Muscle of leg (tissue), 16 donors: ENCODE measurements at places on chromosomes 12 and 14. TPM values are rescaled to one million over a fixed set of nuclear protein-coding genes. Genes with fewer than 3 reads are reported as not detected.
A peak's percentile ranks its signal among the peaks of the same experiment; 100 is the strongest.

Gene SIX1
- polyA plus RNA-seq: 50.2 TPM

Gene OGFOD2
- polyA plus RNA-seq: 11.0 TPM

Gene PKP2
- 10.1 TPM for polyA plus RNA-seq

Gene CLEC4C
- 0.09 TPM for polyA plus RNA-seq

DNA sequence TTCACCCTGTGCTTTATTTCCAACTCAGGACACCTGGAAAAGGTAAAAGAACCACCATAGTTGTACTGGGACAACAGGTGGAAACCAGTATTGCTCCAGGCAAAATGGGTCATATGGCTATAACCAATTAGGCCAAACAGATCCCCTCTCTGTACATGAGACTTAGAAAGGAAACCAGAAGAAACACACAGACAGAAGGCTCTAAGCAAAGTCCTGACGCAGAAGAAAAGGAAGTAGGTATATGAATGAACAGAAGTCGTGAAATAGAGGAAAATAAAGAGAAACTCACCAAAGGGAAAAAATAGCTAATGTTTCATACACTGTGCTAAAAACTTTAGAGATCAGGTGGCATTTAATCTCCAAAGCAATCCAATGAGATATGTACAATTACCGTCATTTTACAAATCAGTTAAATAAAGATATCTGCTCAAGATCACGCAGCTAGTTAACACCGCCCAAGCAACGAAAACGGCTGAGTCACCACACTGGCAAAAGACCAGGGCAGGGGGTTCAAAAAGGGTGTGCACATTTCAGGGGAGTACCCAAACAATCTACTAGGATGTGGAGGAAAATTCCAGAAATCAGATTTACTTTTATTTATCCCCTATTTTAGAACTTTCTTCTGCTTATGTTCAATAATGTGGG, 82.3 kb downstream of the ITPR2 start:
- DNase-seq: no peak

DNA sequence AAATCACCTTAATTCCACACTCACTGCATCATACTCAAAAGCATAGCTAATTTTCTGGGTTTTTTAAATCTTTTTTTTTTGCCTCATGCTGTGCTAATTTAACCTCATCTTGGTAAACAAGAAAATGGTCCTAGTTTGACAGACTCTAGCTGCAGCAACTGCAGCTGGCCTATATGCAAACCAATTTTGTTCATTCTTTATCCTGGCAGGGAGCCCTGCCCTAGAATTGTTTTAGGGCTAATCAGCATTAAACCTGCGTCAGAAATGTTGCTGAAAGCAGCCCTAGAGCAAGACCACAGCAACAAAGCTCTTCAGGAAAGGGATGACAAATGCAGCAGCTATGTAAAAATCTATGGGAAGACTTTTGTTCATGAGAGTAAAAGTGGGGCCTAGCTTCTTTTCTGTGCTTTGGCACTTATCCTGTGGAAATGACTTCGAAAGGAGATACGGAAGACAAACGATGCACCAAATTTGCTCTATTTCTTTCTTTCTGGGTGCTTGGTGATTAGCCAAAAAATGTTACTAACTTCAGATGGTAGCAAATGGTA, 72.2 kb downstream of the DENND5B start:
- DNase-seq: peak; percentile 72

- no peak for DNase-seq
Measured at GRCh38 chr12:25368557-25368956, 117.8 kb upstream of the KRAS start.

DNA sequence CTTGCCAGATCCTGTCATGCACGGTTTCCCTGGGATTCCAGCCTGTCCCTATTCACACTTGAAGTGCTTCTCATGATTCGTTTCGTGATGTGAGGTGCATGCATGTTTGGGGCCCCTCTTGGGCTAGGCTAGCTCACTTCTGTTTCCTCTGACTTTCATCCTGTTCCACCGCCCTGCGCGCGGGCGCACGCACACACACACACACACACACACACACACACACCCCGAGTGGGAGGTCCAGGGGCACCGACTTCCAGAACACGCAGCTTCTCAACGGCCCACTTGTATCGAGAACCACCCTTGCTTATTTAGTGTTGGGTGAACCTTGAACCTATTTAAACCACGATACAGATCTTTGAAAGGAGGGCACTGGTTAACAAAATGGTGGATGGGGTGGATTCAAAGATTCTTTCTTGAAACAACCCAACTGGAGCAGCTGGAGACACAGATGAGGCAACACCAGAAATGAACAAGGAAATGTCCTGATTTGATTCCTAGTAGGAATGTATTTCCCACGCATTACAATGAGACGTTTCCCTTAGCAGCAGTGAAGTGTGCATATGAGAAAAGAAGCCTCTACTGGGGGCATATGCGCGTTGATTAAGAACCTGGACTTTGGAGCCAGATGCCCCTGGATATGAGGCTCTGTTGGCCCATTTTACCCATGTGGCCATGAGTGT, 16.3 kb downstream of the ELK3 start:
- no peak for DNase-seq

DNA sequence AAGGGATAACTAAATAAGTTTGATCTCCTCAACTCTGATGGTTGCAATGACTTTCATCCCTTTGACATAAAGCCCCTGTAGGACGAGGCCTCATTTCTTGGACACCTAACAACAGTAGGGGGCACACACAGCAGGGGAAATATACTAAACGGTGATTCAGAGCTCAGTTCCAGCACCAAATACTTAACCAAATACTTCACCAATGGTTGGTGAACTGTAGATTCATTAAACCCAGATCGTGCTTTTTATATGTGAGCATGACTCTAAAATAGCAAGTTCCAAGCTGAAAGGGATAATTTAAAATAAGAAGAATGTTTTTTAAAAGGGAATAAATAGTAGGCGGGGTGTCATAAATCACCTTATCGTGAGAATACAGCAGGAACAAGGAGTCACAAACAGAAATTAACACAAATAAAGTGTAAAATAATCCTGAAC, 53.2 kb downstream of the ATG2B start:
- no peak for DNase-seq

DNA sequence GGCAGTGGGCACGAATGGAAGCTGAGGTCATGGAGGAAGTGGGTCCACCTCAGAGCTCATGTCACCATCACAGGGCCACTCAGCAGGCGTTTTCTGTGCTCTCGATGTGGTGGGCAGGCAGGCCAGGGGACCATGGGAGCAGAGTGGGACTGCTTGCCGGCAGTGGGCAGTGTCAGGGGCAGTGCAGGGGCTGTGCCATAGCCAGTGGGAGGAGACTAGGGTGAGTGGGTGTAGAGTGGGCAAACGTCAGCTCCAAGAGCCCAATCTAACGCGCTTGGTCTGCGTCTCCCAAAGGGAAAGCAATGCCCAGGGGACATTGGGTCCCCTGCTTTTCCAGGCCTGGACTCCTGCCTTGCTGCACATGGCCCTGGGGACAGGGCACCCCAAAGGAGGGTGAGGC, 58.3 kb downstream of the SLC6A12 start:
- DNase-seq: no peak

- DNase-seq: no peak
Measured at GRCh38 chr14:65349100-65349499, 63.4 kb upstream of the FUT8 start.

DNA sequence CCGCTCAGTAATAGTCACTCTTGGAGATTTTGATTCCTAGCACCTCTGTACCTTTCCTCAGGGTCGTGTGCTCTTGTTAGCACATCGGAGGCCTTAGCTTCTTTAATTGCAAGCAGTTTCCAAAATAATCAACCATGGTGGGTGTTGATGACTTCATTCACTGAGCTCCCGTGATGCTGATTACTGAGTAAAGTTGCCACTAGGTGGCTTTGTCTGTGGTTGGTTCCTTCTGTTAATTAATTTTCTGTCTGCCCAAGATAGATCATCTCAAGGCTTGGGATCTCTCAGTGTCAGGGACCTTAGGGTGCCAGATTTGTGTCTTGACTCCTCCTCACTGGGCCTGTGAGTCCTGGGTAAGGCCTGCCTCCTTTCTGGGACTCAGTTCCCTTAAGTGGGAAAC, 54.3 kb downstream of the PTPN11 start:
- DNase-seq: no peak

- DNase-seq: no peak
Measured at GRCh38 chr14:80629606-80630005, 311.9 kb downstream of the CEP128 start.

GRCh38 chr12:66152732-66153131, 17.1 kb downstream of the TMBIM4 start:
- DNase-seq: no peak

DNA sequence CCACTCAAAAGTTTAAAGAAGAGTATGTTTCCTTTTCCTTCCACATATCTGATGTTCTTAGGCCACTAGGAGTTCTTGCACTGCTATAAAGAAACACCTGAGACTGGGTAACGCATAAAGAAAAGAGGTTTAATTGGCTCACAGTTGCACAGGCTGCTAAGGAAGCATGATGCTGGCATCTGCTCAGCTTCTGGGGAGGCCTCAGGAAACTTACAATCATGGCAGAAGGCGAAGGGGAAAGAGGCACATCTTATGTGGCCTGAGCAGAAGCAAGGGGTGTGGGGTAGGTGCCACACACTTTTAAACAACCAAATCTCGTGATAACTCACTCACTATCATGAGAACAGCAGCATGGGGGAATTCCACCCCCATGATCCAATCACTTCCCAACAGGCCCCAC, 7.7 kb upstream of the CRADD start:
- no peak for DNase-seq

GRCh38 chr12:84922693-84923092, 10.1 kb upstream of the SLC6A15 start:
- DNase-seq: no peak

GRCh38 chr12:100672075-100672592, 98.7 kb downstream of the GAS2L3 start:
- no peak for DNase-seq

DNA sequence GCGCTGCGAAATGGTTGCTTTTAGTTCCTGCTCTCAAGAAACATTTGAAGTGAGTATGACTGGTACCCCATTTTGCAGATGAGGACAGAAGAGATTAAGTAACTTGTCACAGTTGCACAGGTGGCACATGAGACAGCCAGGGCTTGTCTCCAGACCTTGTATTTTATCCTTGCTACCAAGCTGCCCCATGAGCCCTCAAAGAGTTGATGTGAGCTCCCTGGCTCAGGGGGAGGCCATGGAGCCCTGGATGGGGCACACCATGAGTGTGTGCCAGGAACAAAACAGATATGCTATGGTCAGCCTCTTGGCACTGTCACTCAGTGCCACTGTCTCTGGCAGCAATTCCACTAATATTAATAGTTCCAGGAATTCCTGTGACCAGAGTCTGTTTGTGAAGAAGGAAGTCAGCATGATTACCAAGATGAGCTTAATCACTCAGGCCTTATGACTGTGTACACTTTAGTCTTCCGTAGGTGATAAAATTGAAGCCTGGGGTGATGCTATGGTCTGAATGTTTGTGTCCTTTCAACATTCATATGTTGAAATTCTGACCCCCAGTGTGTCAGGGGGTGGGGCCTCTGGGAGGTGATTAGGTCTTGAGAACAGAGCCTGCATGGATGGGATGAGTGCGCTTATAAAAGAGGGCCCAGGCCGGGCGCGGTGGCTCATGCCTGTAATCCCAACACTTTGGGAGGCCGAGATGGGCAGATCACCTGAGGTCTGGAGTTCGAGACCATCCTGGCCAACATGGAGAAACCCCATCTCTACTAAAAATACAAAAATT, 806.8 kb downstream of the AACS start:
- no peak for DNase-seq

DNA sequence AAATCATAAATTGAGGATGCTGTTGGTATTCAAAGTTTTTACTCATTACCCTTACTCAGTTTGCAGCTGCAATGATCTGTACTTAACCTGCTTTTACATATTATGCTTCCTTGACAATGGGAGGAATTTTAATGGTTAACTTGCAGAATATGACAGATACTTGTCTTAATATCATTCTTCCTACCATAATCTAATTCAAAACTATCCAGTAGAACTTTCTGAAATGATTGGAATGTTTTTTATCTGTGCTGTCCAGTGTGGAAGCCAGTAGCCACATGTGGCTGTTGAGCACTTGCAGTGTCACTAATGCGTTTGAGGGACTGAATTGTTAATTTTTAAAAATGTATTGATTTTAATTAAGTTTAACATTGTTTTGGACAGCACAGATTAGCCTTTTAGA, 23.5 kb downstream of the FGFR1OP2 start:
- DNase-seq: no peak

DNA sequence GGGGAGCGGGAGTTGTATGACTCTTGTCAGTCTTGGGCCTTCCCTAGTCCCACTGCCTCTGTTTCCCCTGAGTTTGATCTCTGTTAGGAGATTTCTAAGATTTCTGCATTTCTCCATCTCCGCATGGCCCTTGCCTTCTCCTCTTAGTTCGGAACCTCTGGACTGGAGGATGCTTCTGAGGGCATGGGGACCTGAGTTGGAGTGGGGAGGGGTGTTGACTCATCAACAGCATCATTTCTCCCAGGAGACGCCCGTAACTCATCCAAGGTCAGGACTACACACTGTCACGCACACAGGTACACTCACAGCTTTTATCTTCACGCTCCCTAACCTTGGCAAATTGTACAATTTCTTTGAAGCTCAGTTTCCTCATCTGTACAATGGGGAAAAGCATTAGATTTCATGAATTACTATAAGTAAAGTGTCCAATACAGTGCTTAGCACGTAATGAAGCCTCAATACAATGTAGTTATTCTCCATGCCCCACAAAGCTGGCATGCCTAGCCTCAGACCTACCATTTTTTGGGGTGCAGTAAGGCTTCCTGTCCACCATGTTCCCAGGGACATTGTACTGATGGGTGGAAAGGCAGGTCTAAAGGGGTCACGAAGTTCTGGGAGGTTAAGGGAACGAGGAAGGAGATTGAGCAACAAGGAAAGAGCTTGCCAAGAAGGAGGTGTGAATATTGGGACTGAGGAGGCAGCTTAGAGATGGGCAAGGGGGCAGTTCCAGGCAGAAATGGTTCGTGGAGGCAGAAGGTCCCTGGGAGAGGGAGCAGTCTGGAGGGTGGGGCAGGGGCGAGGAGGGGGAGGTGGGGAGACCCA, 600 bp upstream of the LAG3 start:
- no peak for DNase-seq

DNA sequence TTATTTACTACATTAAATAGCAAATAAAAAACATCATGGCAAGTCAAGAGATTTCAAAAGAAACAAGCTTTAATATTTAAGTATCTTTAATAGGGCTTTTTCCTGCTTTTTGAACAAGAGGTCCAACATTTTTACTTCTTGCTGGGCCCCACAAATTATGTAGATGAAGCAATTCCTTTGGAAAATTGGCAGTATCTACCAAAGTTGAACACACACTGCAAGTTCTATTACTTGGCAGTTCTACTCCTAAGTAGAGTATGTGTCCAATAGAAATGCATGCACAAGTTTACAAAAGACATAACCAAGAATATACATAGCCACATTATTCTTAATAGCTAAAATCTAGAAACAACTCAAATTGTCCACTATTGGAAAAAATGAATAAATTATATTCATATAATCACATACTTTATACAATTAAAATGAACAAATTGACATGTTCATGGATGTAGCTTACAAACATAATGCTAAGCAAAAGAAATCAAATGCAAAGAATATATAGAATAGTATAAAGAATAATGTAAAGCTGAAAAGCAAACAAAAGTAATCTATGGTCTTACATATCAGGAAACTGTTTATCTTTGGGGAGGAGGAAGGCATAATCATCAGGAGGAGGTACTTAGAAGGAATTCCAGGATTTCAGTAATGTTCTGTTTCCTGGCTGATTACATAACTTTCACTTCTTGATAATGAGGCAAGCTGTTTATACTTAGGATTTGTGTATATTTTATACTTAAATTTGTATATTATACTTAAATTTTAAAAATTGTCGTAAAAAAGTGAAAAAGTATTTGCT, 6.5 kb upstream of the TMBIM4 start:
- DNase-seq: peak; percentile 93

- no peak for DNase-seq
Measured at GRCh38 chr12:42261708-42262107, 23.7 kb upstream of the YAF2 start.

- DNase-seq: no peak
Measured at GRCh38 chr12:122965321-122965751, 927 bp downstream of the ABCB9 start.
